ENCODE measurements at places on chromosomes 16 and 17.
A peak's percentile ranks its signal among the peaks of the same experiment; 100 is the strongest.

DNA sequence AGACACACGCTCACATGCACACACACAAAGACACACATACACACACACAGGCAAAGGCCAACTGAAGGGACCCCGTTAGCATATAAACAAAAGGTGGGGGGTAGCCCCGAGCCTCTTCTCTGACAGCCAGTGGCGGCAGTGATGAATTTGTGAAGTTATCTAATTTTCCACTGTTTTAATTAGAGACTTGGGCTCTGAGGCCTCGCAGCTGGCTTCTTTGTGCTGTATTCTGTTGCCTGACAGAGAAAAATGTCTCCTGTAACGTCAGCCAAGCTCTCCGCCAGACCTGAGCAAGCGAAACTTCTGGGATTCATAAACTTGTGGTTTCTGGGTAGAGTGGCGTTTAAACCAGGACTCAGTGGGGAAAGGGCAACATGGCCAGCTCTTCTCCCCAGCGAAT lies 113.9 kb upstream of the FOXF1 start:
- no peak for DNase-seq

- peak; percentile 57 for DNase-seq
Observed at GRCh38 chr16:56789360-56789759, 59.4 kb downstream of the NUP93 start.

- DNase-seq, result no peak
Observed at GRCh38 chr17:29384901-29385300, 5.3 kb upstream of the TAOK1 start.

DNA sequence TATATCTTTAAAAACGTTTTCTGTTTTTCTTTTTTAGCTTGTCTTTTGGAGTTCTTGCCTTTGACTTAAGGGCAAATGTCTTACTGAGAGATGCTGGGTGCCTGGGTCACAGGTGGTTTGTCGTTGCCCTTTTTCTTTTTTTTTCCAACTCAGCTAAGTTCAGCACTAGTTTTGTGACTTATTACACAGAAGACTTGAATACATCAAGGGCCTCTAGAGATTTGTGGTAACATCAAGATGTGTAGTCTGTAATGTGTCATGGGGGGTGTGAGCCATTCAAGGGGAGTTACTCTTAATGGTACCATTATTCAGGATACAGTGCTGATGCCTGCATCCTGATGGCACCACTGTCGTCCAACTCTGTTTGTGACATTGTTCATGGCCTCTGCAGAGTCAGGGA lies 95.1 kb downstream of the PRKCA start:
- peak; percentile 19 for DNase-seq

DNA sequence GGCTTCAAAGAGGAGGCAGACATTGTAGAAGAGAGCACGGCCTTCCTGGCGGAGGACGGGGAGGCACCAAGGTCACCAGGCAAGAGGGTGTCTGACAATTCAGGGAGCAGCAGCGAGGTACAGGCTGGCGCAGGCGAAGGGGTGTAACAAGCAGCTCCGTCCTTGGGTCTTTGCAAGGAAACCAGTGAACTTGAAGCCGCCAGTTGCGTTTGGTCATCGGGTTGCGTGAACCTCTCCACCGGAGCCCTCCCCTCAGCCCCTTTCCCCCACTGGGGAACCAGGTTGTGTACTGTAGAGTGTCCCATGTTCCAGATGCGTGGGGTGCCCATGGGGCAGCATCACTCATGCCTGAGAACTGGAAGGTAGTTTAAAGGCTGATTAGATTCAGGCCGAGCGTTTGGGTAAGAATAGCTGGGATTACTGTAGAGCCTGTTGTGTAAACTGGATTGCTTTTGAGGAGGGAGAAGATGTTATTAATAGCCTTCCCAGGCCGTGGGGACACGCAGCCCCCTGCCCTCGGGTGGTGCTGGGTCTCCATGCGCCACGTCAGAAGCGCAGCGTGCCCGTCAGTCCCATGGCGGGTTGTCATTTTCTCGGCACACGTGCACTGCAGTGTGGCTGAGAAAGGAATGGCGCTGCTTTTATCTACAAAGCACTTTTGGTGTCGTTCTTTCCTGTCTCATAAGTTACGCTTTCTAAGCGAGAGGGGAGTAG lies 2.5 kb downstream of the MRPL12 start:
- no peak for DNase-seq

GRCh38 chr17:19578545-19578944 lies 44.9 kb downstream of the SLC47A1 start:
- no peak for DNase-seq

DNA sequence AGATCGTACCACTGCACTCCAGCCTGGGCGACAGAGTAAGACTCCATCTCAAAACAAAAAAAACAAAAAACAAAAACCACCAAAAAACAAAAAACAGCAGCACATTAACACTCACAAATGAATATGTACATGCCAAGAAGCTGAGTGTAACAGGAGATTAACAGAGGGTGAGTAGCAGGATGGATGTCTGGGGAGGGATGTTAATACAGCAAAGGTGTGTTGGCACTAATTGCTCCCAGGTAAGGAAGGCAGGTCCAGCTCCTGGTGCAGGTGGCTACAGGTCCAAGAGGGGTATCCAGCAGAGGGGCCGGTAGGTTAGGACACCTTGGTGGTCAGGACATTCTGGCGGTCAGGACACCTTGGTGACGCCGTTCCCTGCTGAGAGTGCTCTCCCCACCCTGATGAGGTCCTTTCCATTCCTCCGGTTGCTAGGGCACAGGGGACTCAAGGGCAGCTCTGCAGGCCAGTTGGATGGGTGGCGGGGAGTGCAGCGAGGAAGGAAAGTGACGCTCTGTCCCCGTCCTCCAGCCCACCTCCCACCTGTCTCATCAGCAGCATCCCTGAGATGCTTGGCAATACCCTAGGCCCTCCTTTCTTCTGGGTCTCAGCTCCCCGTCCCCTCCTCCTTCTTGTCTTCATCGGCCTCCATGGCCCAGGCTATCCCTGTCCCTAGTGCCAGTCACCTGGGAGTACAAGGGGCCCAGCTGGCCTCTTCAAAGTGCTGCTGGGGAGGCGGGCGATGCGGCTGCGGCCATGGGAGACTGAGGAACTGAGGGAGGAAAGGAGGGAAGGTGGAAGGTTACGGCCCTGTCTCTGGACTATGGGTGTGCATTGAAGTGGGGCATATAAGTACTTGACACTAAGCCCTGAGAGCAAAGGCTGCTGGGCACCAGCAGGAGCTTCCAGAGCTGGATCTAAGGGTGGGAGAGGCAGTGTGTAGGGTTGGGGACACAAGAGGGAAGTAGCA lies 10.7 kb upstream of the GFAP start:
- no peak for DNase-seq

- DNase-seq, result peak; percentile 67
Observed at GRCh38 chr16:89322321-89323119, 105.0 kb downstream of the ZNF778 start.

- no peak for DNase-seq
Observed at GRCh38 chr16:1667271-1667670, 10.8 kb upstream of the JPT2 start.

- DNase-seq, result no peak
Observed at GRCh38 chr16:19431636-19432340, 14.1 kb downstream of the TMC5 start.

DNA sequence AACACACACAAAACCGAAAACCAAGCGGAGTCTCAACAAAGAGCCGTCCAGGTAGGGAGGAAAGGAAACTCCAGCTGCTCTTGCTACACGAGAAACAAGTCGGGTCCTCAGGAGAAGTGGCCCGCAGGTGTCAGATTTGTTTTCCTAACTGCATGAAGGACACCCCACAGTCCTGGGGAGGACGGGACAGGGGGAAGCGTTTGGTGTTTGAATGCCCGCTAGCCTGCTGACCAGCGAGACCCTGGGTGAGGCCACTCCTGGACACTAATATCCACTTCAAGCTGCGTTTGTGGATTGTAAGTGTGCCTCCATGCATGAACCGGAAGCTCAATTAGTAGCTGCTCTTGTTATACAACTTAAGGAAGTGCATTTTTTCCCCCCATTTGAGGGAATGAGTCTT lies 299.5 kb downstream of the MAF start:
- no peak for DNase-seq

DNA sequence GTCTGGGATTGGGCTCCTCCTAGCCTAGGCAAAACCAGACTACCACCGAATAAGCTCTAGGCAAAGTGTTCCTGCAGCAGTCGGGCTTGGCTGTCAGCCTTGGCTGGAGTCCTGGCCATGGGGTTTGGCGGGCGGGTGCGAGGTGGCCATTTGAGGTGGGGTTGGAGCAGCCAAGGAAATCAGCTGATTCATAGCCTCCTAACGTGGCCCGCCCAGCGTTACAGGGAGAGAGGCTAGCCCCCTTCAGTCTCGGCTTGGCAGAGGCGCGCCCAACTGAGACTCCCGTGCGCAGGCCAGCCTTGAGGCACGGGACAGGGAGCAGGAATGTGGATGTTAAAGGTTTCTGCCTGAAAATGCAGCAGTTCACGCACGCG lies 1.9 kb downstream of the PMP22 start:
- DNase-seq, result no peak

DNA sequence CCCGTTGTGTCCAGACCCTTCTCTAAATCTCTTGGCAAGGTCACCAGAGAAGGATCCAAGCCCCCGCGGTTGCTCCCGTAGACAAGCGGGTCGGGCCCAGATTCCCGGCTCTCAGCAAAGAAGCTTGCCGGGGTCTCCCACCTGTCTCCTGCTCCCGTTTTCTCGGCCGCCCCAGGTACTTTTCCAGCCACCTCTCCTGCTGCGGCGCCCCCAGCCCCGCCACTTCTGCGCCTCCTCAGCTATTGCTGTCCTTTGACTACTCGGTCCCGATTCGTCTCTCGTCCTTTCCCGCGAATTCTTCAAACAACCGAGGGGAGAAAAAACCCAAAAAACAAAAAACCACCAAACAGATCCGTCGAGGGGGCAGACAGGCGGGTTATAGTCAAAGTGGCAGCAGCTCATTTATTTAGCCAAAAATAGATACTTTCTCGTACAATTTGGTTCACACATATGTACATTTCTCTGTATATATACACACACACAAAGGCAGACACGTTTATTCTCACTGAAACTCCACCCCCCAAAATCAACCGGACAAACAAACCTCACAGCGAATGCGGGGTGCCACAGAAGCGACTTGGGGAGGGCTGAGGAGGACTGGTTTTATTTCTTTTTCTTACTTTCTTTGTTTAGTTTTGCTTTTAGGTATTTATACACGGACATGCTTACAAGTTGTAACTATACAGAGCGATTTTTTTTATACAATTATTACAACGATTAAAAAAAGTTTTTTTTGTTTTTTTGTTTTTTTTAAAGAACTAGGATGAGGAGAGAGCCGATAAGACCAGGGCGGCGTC lies 3.5 kb downstream of the IRX3 start:
- DNase-seq, result peak; percentile 60

GRCh38 chr16:15676506-15676905 lies 26.5 kb downstream of the NDE1 start:
- no peak for DNase-seq

- DNase-seq, result no peak
Observed at GRCh38 chr16:22661161-22661647, 150.5 kb downstream of the NPIPB5 start.

GRCh38 chr16:2969545-2970521 lies 685 bp downstream of the PAQR4 start:
- DNase-seq, result peak; percentile 92

DNA sequence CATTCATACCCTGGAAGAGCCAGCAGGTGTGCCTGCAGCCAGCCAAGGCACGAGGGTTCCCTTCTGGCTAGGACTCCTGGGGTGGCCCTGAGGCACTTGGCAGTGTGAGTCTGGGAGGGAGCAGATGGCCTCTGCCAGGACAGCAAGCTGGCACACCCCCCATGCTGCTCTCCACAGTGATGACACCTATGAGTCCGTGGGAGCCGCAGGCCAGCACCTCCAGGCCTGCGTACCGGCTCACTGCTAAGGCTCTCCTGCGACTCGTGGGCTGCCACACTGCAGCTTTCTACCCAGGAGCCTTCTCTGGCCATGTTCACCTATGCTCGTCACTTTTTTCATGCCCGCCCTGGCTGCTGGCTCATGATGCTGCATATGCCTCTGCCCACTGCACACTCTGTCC lies 68.1 kb downstream of the NDEL1 start:
- no peak for DNase-seq

DNA sequence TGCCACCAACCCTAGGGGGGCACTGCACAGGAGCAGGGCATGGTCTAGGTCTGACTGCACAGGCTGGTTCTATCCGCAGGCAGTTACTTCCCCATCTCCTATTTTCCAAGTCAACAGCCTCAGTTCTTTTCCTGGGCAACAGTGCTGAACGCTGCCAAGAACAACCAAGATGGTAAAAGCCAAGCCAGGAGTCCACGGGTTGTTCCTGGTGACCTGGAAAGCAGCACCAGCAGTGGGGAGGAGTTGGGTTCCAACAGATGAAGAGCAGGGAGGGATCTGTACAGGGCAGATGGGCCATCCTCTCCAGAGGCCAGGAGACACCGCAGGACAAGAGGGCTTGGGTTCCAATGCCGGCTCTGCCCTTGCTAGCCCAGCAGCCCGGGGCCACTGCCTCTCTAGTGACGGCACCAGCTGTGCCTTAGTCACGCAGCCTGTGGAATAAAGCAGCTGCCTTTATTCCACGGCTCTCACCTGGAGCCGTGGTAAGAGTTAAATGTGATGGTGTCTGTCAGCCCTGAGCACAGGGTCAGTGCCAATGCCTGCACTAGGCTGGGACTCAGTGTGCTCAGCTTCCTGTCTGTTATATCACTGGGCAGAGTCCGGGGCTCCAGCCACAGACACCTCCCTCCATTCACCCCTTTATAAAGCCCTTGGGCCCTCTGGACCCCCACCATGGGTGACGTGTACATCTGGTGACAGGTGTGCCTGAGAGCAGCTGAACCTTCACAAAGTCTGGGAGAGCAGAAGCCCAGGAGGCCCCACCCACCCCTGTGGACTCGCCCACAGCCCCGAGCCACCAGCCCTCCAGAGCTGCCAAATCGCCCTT lies 44.9 kb downstream of the MARF1 start:
- no peak for DNase-seq

GRCh38 chr17:2796164-2797125 lies at the start of gene RAP1GAP2:
Gene RAP1GAP2 (plus strand): TSS chr17:2796438. CDS start chr17:2796528, 90 bp downstream.
- DNase-seq, result peak; percentile 95

DNA sequence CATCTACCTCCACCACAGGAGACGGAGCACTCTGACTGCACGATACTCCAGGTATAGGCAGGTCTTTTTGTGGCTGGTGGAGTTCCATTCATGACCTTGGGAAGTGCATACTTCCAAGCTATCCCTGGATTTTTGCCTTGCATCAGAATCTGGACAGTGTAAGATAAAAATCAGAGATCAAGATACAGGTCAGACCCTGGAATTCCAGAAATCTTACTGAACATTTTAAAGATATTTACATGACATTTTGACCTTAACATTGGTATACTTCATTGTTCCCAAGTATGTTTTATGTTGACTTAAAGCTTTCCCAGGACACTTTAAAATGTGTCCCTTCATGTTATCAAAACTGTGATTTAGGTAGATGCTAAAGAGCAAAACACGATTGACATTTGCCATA lies 101.0 kb downstream of the SYCE1L start:
- DNase-seq, result no peak

Measured in NB4 (cell line).